B cell (primary cell): ENCODE measurements at places on chromosomes 2 and 18. TPM values are rescaled to one million over a fixed set of nuclear protein-coding genes. Genes with fewer than 3 reads are reported as not detected.

The ZNF385B gene
- not detected in 2 replicates for total RNA-seq

The CD28 gene
- total RNA-seq, result 0.10 and 0.37 TPM in 2 replicates

The LIMS3 gene
- 0.32 and 0.81 TPM in 2 replicates for total RNA-seq

The CHRNA1 gene
- 0.20 TPM in 1 of 2 replicates, not detected in the other for total RNA-seq

The PARD6G gene
- total RNA-seq, result not detected in 2 replicates

The CFAP221 gene
- total RNA-seq, result not detected in 2 replicates

GRCh38 chr2:8244639-8245038 lies 437.2 kb upstream of the ID2 start:
- no peaks in the 10 kb centered on the region for H3K4me1 ChIP-seq
- DNase-seq, result no peak
- no peak overlapping the region for H3K27ac ChIP-seq
- H3K4me3 ChIP-seq, result no peak overlapping the region

- H3K27me3 ChIP-seq, result no peaks in the 10 kb centered on the region
- DNase-seq, result no peak
- no peak overlapping the region for H3K27ac ChIP-seq
- H3K36me3 ChIP-seq, result no peaks in the 10 kb centered on the region
- H3K4me3 ChIP-seq, result no peak overlapping the region
- no peaks in the 10 kb centered on the region for H3K4me1 ChIP-seq
These were observed 895.1 kb upstream of the CELF4 start for GRCh38 chr18:38460657-38461056.

- no peaks in the 10 kb centered on the region for H3K27me3 ChIP-seq
- no peaks in the 10 kb centered on the region for H3K36me3 ChIP-seq
- peak; percentile 97 for DNase-seq
- peak within 1 kb of the TSS; percentile 86 for H3K4me3 ChIP-seq
These were observed at the start of the genes GEN1 and SMC6 for GRCh38 chr2:17753803-17754663. TSS of gene GEN1 (plus strand) at chr2:17754138. CDS start at chr2:17759944, 5,806 bp downstream. TSS of gene SMC6 (minus strand) at chr2:17753810. CDS start at chr2:17745946, 7,864 bp downstream.

DNA sequence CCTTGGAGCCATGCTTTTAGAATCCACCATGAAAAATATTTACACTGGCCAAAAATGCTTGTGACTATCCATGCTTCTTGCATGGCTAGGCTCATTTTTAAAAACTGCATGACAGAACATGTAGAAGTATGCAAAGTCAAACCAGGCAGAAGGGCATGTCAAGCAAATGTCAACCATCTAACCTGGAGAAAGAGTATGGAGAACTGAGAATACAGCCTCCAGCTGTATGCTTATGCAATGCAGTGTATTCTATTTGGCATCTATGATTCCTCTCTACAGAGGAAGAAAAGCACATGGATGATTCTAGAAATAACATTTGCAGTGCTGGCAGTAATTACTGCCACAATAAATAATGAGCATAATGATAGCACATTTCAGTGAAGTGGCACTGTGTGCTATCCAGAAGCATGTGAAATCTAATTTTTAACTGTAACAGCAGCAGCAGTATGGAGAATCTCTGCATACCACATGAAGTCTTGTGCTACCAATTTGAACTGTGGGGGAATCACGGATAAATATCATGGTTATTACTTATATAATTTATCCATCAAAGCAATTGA lies 87.3 kb upstream of the CCDC141 start:
- no peaks in the 10 kb centered on the region for H3K36me3 ChIP-seq
- no peak overlapping the region for H3K4me3 ChIP-seq
- H3K27ac ChIP-seq, result no peak overlapping the region
- no peak for DNase-seq

- H3K4me1 ChIP-seq, result no peaks in the 10 kb centered on the region
- DNase-seq, result no peak
- H3K27me3 ChIP-seq, result no peaks in the 10 kb centered on the region
- no peak overlapping the region for H3K27ac ChIP-seq
These were observed 141.5 kb upstream of the FIGN start for GRCh38 chr2:163877316-163877715.

GRCh38 chr2:6641956-6642355 lies 223.8 kb downstream of the CMPK2 start:
- DNase-seq, result no peak
- no peaks in the 10 kb centered on the region for H3K4me1 ChIP-seq
- H3K36me3 ChIP-seq, result no peaks in the 10 kb centered on the region

DNA sequence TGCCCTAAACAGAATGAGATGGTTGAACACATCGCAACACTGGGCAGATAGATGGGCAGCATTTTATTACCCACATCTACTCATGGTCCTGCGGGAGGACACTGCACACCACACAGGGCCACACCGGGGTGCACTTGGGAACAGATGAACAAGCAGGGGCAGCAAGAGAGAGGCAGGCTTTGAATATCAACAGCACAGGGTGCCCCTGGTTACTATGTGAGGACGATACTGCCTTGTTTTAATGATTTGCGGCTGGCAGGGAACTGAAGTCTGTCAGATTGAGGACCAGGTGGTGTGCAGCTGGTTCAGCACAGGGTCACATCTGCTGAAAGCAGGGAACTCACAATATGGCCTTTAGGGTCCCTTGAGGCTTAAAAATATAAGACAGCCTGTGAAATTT lies 195.7 kb downstream of the PIEZO2 start:
- no peak overlapping the region for H3K4me3 ChIP-seq
- no peak overlapping the region for H3K27ac ChIP-seq
- DNase-seq, result no peak
- H3K27me3 ChIP-seq, result no peaks in the 10 kb centered on the region
- H3K36me3 ChIP-seq, result no peaks in the 10 kb centered on the region
- H3K4me1 ChIP-seq, result no peaks in the 10 kb centered on the region

- H3K36me3 ChIP-seq, result no peaks in the 10 kb centered on the region
- no peak overlapping the region for H3K4me3 ChIP-seq
- no peaks in the 10 kb centered on the region for H3K4me1 ChIP-seq
- DNase-seq, result no peak
- no peak overlapping the region for H3K27ac ChIP-seq
These were observed 498.0 kb downstream of the CCDC85A start for GRCh38 chr2:56681659-56682396.

GRCh38 chr2:85173909-85174308 lies 40.7 kb downstream of the TCF7L1 start:
- no peak overlapping the region for H3K4me3 ChIP-seq
- no peak overlapping the region for H3K27ac ChIP-seq
- H3K4me1 ChIP-seq, result no peaks in the 10 kb centered on the region
- DNase-seq, result no peak

- DNase-seq, result no peak
- H3K27me3 ChIP-seq, result no peaks in the 10 kb centered on the region
- no peak overlapping the region for H3K27ac ChIP-seq
- H3K4me1 ChIP-seq, result no peaks in the 10 kb centered on the region
- no peak overlapping the region for H3K4me3 ChIP-seq
These were observed 883.2 kb downstream of the SLC4A3 start for GRCh38 chr2:220510668-220511067.

DNA sequence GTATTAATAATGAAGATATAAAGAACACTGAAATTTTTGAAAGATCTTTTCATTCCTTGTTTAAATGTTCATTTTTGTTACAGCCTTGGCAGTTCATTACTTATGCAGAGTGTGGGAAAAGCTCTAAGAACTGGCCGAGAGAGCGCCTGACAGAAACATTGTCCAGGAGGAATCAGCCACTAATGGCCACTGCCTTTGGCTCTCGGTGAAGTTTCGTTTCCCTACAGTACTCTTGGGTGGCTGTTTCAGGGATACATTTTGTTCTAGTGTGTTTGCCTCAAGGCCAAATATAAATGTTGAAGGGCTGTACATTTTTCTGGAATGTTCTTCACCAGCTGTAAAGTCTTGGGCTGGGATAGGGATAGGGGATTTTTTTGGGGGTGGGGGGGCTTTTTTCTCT lies 10.7 kb downstream of the SPTBN1 start:
- H3K27ac ChIP-seq, result no peak overlapping the region
- no peak overlapping the region for H3K4me3 ChIP-seq
- no peak for DNase-seq
- H3K36me3 ChIP-seq, result no peaks in the 10 kb centered on the region
